NCI-H774 (cell line): ENCODE measurements at places on chromosomes 1 and 21.

GRCh38 chr1:213303286-213303685, 252.2 kb downstream of the RPS6KC1 start:
- no peak for DNase-seq

DNA sequence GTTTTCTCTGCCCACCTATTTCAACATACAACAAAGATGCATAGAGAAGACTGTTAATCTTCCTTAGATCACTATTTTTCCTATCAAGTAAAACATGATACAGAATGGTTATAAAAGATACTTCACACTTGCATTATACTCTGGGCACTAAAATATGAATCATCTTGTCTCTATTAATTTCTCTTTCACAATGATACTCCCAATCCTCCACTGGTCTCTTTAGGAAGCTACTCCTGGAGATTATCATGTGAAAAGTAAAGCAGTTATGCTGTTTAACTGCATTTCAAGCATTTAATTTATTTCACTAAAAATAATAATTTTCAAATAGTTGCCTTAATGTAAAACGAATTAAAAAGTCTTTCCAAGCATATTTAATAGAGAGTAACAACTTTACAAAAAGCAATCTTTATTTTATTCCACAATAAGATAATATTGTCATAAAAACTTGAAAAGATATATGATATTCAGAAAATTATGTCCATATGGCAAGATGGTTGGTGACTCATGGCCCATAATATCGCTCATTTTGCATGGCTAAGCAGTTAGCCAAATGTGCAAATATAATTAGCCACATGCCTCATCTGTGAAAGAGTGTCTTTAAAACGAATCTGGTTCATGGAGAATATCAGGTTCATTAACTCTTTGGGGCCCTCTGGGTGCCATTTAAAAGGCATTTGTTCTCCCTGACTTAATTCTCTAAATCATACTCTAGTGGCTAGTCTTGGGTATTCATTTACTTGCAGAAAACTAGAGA, 1569.0 kb upstream of the B3GALT2 start:
- DNase-seq = no peak

DNA sequence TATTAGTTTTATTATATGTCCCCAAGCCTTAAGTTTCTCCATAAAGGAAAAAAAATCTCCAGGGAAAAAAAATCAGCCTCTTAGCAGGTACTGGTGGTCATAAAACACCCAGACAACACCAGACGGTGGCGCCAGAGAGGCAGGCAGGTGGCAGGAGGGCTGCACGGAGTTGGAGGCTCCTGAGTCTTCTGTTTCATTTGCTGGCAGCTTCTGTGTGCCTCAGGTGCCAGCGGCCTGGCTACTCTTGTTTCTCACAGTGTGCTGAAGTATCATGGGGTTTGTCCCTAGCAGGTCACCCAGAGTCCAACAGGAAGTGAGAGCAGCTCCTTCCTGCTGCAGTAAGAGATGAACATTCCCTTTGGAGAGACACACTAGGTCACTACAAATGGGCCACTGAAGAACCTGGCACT, 123.3 kb upstream of the GADD45A start:
- DNase-seq = peak; percentile 71

GRCh38 chr1:198937231-198938031, 298.6 kb downstream of the PTPRC start:
- DNase-seq = peak; percentile 70

DNA sequence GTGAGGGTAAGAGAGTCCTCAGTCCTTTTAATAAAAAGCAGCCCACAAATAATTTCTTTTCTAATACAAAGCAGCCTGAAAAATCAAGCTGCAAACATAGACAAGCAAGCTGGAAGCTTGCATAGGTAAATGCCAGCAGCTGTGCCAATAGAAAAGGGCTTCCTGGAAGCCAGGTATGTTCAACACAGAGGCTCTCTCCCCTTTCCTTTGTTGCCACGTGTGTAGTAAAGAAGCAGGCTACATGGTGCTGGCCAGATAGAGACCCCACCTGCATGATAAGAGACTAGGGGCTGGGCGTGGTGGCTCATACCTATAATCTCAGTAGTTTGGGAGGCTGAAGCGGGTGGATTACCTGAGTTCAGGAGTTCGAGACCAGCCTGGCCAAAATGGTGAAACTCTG, 50.1 kb upstream of the ERRFI1 start:
- no peak for DNase-seq
